Mesenteric fat pad (tissue), 1 donor: ENCODE measurements at places on chromosomes 4 and X.

- DNase-seq = no peak
These were observed 122.9 kb upstream of the FMR1 start for GRCh38 chrX:147788641-147789350.

GRCh38 chrX:50881028-50881427 is 29.5 kb upstream of the BMP15 start:
- no peak for DNase-seq

- DNase-seq = no peak
These were observed 134.7 kb upstream of the BANK1 start for GRCh38 chr4:101655857-101656256.

- no peak for DNase-seq
These were observed 2.9 kb downstream of the CLOCK start for GRCh38 chr4:55543858-55544257.
